ENCODE measurements at places on chromosomes 12 and 14.

DNA sequence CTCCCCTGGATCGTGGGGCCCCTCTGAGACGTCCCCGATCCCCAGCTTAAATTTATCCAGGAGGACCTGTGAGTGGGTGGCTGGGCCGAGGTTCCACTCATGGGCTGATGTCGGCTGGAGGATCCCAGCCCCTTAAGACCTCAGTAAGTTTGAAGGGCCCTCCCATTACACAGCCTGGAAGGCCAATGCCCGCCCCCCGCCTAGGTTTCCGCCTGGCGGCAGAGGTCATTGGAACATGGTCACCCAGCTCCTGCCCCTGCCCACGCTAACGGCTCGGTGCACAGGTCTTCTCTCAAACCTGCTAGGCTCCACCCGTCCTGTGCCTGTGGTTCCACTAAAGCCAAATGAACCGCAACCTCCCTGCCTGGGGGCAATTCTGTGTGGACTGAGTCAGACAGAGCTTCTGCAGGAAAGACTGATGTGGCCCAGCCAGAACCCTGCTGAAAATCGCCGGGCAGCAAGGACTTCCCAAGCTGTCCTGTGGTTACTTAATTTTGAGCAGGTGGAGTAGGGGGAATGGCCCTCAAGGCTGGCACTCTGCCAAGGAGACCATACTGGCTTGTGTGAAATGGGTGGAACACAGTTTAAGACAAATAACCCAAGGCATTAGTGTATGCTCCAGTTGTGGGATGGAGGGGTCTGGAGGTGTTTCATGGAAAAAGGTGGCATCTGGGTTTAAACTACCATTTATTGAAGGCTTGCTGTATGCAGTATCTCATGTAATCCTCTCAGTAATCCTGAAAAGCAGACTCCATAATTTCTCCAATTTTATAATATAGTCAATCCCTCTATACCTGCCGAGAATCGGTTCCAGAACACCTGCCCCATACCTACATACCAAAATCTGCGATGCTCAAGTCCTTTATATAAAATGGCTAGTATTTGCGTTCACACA is 903 bp upstream of the NT5DC3 start:
- peak; percentile 50 for DNase-seq

DNA sequence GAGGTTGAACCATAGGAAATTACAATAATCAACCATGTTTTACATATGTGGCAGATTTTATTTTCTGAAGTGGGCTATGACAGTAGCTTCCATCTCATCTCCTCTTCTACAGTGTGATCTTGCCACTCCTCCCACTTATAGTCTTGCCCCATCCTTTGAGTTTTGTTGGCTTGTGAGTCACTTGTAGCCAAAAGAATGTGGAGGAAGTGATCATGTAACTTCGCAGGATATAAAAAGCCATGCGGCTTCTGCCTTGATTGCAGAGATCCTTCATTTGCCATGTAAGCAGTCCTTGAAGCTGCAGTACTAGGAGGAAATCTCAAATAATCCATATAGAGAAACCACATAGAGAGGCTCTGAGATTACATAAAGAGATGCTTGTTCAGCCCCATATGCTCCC is 13.7 kb upstream of the ZNF84 start:
- DNase-seq, result no peak

DNA sequence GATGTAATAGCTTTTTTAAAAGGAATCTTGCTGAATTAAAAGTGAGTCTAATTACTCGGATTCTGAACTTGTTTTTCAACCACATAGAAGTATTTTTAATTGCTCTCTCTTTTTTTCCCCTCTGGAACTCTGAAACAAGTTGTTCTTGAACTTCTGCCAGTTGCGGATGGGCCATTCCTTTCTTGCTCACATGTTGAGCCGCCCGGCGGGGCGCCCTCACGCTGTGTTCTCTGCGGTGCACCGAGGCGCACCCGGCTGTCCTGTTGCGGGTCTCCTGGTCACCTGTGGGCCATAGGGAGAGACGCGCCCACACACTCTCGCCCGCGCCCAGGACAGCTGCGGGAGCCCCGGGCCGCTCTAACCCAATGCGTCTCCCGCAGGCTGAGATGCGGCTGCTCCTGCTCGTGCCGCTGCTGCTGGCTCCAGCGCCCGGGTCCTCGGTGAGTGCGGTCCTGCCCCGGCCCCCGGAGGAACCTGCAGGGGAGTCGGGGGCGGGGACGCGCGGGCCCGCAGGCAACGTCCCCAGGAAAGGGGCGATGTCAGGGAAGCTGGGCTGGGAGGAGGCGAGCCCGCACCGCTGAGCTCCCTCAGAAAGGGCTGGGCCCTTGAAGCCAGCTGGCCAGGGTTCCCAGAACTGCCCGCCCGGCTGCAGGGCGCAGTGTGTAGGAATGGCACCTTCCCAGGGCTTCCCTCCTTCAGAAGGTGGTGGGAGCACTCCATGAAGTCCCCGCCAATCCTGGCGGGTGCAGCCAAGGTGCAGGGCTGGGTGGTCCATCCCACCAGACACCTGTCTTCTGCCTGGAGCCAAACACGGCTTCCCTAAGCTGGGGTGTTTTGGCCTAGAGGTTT is 2.3 kb downstream of the PAPLN start:
- DNase-seq, result no peak

DNA sequence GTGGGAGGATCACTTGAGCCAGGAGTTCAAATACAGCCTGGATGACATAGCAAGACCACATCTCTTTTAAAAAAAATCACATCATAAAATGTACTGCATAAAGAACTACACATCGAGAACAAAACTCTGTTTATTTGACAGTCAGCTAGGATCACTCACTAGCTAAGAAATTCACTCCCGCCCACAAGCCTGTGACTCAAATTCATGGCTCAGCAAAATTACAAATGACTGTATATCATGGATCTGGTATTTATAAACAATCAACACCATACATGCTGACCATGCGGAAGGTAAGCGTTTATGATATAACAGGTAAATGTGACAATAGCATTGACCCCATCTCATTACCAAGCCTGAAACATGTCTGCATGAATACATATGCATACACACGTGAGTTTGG is 206.5 kb downstream of the EFCAB11 start:
- no peak for DNase-seq

DNA sequence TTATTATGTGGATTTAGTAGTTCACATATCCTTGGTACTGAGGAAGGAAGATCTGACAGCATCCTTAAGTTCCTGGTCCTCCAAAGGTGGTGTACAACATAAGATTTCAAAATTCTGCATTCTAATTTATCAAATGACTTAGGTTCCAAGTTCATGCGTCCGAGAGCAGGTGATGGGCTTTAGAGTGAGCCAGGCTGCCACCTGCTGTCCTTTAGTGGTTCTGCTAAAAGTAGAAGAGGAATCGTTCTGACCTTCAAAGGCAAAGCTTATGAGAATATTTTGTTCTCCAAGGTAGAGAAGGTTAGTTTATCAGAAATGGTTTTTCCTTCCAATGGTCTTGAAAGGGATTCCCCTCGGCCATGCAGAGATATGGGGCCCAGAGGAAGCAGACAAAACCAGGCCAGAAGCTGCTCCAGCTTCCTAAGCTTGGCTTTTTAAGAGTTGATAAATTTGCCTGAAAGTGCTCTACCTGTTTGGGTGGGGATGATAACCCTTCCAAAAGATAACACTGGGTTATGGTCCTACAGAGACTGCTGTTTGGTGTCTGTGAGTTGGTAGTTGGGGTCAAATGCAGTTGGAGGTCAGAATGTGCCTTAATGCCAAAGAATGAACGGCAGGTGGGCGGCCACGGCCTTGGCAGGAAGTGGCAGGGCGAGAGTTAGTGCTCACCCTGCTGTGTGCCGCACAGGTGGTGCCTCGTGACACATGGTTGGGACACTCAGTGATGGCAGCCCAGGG is 29.1 kb upstream of the LRTM2 start:
- DNase-seq, result no peak

DNA sequence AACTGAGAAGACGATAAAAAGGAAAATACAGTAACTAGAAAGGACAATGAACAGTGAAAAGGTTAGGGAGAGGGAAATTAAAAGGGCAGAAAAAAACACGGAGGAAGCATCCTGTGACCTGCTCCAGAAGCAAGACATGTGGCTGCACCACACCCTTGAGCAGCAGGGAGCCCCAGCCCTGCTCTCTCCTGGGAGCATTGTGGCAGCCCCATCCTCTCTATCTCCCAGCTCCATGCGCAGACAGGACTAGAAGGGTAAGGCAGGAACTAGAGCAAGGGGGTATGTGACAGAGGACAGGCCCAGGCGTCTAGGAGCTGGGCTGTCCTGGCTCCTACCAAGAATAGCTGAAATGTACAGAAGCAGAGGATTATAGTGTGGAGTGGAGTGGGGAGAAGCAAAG is 38.6 kb upstream of the SMUG1 start:
- no peak for DNase-seq

DNA sequence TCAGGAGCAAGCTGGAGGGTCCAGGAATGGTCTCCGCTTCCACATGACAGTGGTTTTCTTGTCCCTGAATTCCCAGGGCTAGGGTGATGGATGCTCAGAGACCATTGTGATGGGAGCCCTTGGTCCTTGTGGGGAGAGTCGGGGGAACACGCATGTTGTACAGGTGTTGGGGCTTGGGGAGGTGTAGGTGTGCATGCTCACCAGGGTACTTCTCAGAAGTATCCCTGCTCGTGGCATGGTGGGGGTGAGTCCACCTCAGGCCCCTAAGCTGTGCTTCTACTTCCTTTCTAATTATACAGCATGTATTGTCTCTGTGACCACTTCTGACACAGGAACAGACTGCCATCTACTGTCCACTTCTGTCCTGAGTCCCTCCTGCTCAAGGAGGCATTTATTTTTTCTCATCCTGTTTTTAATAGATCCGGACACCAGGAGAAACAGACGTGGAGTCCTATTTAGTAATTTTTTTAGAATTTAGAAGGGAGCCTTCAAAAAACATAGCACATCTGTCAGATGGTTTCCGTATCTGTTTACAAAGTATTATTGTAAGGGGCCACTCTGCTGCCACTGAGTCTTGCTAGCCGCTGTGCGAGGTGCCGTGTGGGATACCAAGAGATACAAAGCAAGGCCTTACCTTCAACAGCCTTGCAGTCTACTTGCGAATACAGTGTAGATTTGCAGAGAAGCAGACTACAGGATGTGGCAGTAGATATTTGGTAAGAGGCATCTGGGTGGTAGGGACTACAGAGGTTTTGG is 10.5 kb downstream of the NTF3 start:
- DNase-seq, result no peak

DNA sequence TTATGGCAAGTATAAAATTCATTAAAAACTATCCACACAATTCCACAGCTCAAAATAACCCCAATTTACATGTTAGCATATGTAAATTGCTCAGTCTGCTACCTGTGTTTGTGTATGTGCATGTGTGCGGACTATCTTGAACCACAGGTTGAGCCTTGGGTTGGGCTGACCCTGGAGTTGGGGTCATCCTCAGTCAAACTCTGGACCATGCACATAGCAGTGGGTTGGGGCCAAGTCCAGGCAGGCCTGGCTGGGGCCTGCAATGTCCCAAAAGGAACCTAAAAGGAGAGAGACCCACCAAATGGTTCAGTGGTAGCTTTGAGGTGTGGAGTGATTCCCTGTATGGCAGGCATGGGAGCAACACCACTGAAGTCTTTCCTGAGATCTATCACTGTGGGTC is 156.1 kb downstream of the FOXN3 start:
- DNase-seq, result no peak

DNA sequence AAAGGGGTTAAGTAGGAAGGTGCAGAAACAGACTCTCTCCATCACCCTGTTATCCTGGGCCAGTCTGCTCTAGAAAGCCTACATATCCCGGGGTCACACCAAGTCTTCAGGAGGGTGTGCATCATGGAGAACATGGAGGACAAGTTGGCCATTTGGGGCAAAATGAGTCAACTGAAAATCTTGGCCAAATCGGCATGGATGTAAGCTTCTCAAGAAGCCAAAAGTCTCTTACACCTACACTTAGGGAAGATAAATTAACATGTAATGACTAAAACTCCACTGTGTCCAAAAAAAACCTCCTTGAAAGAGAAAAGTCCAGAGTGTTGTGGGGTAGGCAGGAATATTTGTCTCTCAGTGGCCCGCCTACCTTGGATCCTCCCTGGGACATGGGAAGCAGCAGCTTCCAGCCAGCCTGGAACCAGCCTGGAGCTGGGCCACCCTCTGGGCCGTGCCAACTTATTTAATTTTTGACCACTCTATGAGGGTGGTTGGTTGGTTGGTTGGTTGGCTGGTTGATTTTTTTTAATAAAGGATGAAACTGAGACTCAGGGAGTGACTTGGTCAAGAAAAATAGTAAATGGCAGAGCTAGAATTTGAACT is 17.9 kb upstream of the TC2N start:
- DNase-seq, result no peak

GRCh38 chr12:30437616-30438015 is 258.1 kb downstream of the IPO8 start:
- no peak for DNase-seq

DNA sequence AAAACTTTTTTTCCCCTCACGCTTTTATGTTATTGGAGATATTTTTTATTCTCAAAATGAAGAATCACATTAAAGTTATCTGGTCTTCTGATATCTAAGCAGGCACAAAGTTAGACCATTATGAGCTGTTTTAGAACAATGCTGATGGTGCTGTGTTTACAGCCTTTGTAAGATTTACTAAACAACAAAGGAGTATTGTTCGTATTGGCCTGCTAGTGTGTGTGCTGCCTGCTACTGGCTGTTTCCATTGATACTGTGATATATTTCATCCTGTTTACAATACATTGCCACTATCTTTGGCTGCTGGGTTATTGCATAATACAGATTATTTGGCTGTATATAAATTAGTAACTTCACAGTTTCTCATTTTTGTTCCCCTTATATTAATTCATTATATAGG is 220.8 kb downstream of the ITPR2 start:
- no peak for DNase-seq

DNA sequence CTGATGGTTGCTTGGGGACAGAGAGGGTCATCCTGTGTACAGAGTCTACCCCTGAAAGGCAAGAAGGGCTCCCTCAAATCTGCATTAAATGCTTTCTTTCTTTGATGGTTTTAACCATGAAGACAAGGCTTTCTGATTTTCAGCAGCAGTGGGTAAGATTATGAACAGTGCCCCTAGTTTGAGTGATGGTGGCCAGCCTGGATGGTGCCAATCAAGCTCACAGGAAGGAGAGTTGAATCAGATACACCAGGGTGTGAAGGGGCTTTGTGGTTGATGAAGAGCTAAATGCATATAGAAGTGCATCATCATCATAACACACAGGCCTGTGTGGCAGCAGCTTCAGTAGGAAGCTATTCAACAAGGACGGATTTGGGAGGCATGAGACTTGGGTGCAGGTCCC is 5.7 kb downstream of the KRT85 start:
- DNase-seq, result no peak

GRCh38 chr12:81092053-81092452 is 14.2 kb downstream of the ACSS3 start:
- no peak for DNase-seq

DNA sequence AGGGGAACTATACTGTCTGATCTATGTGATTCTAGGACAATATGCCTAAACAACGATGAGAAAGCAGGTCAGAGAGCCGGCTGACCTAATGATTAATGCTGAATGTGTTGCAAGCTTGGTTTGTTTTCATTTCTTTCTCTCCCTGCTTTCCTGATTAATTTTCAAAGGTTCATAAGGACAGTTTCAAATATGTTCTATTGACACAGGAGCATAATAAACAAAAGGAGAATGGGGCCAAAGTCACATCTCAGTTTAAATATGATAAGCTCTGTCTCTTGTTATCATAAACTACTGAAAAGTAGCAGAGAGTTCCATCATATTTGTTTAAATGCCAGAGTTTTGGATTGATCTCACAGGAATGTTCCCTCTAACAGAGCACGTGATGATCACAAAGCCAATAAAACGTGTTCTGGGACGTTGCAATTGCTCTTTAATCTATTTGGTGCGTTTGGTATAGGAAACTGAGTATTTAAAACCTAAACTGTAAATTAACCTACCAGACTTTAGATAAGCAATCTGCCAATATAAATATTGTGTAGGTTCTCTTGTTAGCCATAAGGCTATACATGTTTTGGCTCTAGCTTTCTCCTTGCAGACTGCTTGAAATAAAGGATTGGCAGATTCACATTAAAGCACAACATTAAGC is 3.7 kb upstream of the HSD17B6 start:
- no peak for DNase-seq

Measured in GM04503 (cell line).